Regular cardiac myocyte (primary cell): ENCODE measurements at places on chromosomes 7 and 10. TPM values are rescaled to one million over a fixed set of nuclear protein-coding genes. Genes with fewer than 3 reads are reported as not detected.

Gene OR13A1
- total RNA-seq: not detected in 2 replicates

Gene STRA8
- total RNA-seq: not detected in 2 replicates

Gene EPHB6
- 1.1 and 11.5 TPM in 2 replicates for total RNA-seq

Gene THSD7A
- total RNA-seq: 0.56 and 0.58 TPM in 2 replicates

Gene ATP6V0A4
- under 0.01 and 0.28 TPM in 2 replicates for total RNA-seq

Gene IFIT3
- total RNA-seq: 15.5 and 33.3 TPM in 2 replicates

Gene GPR85
- 0.56 and 0.58 TPM in 2 replicates for total RNA-seq

Gene HOXA2
- total RNA-seq: 0.28 TPM in 1 of 2 replicates, not detected in the other

Gene MNX1
- total RNA-seq: not detected in 2 replicates

Gene CYP2C8
- total RNA-seq: not detected in 2 replicates

Gene ADARB2
- not detected in 2 replicates for total RNA-seq

Gene UNC5B
- 9.3 and 11.7 TPM in 2 replicates for total RNA-seq

Gene HMX2
- total RNA-seq: not detected in 2 replicates

Gene SFTPA1
- total RNA-seq: not detected in 2 replicates

Gene ADAP1
- total RNA-seq: 4.4 and 16.3 TPM in 2 replicates

Gene MKI67
- 1.1 and 20.3 TPM in 2 replicates for total RNA-seq

Gene CNNM1
- total RNA-seq: under 0.01 and 0.28 TPM in 2 replicates

Gene SOSTDC1
- total RNA-seq: not detected in 2 replicates
